Liver (tissue), 10 donors: ENCODE measurements at places on chromosomes 12 and 14. TPM values are rescaled to one million over a fixed set of nuclear protein-coding genes. Genes with fewer than 3 reads are reported as not detected.
A peak's percentile ranks its signal among the peaks of the same experiment; 100 is the strongest.

HPD gene
- total RNA-seq = 31.3 TPM

MYF5 gene
- not detected for total RNA-seq

ITGB7 gene
- 1.7 TPM for total RNA-seq

GAS2L3 gene
- total RNA-seq = 17.6 TPM

TSPAN9 gene
- total RNA-seq = 62.9 TPM

DNA sequence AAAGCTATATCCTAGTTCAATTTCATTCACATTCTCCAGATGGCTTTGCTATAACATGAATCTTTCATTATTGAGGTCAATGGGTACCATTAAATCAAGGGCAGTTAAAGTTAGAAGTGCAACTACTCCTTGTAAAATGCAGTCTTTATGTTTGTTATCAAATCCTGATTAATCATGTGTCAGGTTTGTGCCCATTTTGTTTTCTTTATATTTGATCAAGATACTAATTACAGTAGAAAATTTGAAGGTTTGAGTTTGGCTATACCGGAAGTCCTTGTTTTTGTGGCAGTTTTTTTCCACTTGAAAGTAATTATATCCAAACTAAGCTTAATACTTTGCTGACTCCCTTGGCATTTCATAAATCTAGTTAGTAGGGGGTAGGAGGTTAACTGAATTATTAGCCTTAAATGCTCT is 513.0 kb downstream of the DIO2 start:
- no peaks in the 10 kb centered on the region for H3K27me3 ChIP-seq
- H3K36me3 ChIP-seq = no peaks in the 10 kb centered on the region
- no peaks in the 10 kb centered on the region for H3K4me1 ChIP-seq
- DNase-seq = no peak
- H3K27ac ChIP-seq = no peak overlapping the region

GRCh38 chr12:104603545-104603973 is 146.8 kb downstream of the CHST11 start:
- H3K4me3 ChIP-seq = no peak overlapping the region
- peak overlapping the region; percentile 50 for H3K27ac ChIP-seq
- no peaks in the 10 kb centered on the region for H3K36me3 ChIP-seq

DNA sequence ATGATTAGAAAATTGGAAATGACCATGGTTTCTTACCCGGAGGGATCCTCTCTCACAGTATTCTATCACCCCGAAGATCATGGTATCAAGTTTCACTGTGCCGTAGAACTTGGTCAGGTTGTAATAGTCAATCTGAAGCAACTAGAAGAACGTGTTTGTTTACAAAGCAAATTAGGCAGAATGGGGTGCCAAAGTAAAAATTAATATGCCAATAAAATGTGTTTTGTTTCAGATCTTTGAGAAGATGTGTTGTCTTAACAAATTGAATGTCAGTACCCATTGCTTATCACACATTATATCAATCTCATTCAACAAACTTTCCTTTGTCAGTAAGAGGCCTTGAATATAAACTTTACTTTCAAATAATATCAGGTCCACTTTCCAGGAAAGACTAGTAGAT is 45.0 kb downstream of the GUCY2C start:
- no peak overlapping the region for H3K4me3 ChIP-seq
- no peaks in the 10 kb centered on the region for H3K36me3 ChIP-seq
- H3K27ac ChIP-seq = no peak overlapping the region
- no peak for DNase-seq

DNA sequence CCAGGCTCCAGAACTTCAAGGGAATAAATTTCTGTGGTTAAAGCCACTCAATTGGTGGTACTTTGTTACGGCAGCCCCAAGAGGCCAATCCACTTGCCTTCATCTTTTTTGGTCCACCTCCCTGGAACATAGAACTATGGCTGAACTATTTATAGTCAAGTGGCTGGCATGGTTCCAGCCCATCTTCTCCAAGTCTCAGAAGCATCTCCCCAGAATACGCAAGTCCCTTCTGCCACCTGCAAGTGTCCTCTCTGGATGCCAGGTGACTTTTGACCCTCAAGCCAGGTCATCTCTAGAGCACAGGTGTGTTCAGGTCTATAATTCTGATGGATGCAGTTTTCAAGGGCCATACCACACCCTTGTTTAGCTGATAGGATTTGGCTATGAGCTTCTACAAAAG is 371.5 kb downstream of the AACS start:
- DNase-seq = no peak
- no peaks in the 10 kb centered on the region for H3K27me3 ChIP-seq
- H3K36me3 ChIP-seq = no peaks in the 10 kb centered on the region
- no peaks in the 10 kb centered on the region for H3K4me1 ChIP-seq
- no peak overlapping the region for H3K27ac ChIP-seq

DNA sequence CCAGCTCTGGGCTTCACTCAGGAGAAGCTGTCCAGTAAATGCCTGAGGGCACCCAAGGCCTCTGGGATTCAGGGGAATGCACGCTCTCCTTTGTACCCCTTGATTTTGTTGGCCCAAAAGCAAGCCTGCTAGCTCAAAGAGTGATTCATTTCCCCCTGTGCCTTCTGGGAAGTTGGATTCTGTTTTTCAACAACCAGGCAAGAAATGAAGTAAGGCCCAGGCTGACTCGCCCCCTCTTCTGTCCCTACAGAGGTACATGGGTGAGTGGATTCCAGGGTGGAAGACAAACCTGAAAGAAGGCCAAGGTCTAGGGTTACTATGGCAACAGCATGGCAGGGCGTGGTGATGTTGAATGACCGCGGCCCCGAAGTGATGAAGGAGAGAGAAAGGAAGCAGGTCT is 9.3 kb upstream of the SERPINA5 start:
- H3K4me1 ChIP-seq = peaks cover 33% of the 10 kb centered on the region
- H3K36me3 ChIP-seq = no peaks in the 10 kb centered on the region
- H3K27me3 ChIP-seq = no peaks in the 10 kb centered on the region
- peak overlapping the region; percentile 76 for H3K27ac ChIP-seq
- no peak overlapping the region for H3K4me3 ChIP-seq

DNA sequence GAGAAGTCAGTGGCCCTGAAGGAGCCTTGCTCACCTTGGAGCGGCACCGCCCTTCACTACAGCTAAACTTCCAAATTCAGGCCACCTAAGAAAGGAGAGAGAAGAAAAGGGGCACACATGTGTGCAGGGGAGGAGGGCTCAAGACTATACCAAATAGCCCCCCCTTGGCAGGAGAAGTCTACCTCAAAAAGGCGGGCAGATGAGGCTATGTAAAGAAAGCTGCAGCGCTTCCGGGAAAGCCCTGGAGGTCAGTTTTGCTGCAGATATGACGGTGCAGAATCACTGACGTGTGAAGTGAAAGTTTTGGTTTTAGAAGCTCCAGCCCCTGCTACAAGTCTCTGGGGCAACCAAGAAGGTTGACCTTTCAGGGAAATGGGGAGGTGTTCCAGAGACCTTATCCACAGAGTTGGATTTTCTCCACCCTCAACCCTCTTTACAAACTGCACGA is 48.2 kb upstream of the PNMA1 start:
- H3K27ac ChIP-seq = peak overlapping the region; percentile 90
- no peaks in the 10 kb centered on the region for H3K27me3 ChIP-seq
- peaks cover 64% of the 10 kb centered on the region for H3K4me1 ChIP-seq
- no peak for DNase-seq
- H3K36me3 ChIP-seq = no peaks in the 10 kb centered on the region

- no peaks in the 10 kb centered on the region for H3K27me3 ChIP-seq
- H3K36me3 ChIP-seq = no peaks in the 10 kb centered on the region
- H3K4me1 ChIP-seq = no peaks in the 10 kb centered on the region
- no peak overlapping the region for H3K4me3 ChIP-seq
Observed at GRCh38 chr12:1205512-1206060, 214.6 kb downstream of the ERC1 start.

DNA sequence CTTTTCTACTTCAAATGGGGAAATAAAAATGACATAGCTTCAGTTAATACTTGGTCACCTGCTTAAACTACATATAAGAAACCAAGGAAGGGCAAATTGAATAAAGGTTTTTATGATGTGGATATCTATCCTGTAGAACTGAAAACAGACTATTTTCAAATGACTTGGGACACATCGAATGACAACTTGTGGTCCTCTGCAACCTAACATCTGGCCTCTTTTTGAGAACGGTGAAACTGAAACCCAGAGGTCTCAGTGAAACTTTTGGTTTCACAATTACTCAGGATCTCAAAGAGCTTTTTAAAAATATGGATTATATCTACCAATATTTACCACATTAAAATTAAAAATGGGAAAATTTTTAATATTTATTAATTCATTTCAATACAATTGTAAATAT is 65.2 kb downstream of the PPP2R5E start:
- no peak for DNase-seq
- H3K27ac ChIP-seq = peak overlapping the region; percentile 83
- H3K4me1 ChIP-seq = peaks cover 14% of the 10 kb centered on the region
- no peaks in the 10 kb centered on the region for H3K36me3 ChIP-seq
- no peaks in the 10 kb centered on the region for H3K27me3 ChIP-seq

DNA sequence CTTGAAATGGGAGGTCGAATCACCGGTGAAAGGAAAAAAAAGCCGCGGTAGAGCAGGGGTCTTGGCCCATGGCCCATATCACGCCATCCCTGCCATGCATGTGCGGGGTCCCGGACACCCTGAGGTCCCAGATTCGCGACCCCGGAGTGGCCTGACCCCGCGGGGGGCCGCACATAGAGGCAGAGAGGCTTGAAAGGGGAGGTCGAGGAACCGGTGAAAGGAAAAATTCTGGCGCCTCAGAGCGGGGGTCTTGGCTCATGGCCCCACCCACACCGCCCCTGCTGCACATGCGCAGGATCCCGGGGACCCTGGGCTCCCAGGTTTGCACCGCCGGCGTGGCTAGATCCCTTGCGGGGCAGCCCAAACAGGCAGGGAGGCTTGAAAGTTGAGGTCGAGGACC is 319.8 kb downstream of the ALG10 start:
- no peak for DNase-seq
- no peak overlapping the region for H3K27ac ChIP-seq
- no peaks in the 10 kb centered on the region for H3K4me1 ChIP-seq
- H3K4me3 ChIP-seq = no peak overlapping the region

GRCh38 chr12:115320967-115321366 is 637.0 kb upstream of the TBX3 start:
- no peak for DNase-seq
- H3K36me3 ChIP-seq = no peaks in the 10 kb centered on the region
- no peak overlapping the region for H3K4me3 ChIP-seq
- H3K27me3 ChIP-seq = no peaks in the 10 kb centered on the region
- H3K27ac ChIP-seq = no peak overlapping the region

GRCh38 chr14:96072076-96072475 is 32.9 kb downstream of the C14orf132 start:
- no peaks in the 10 kb centered on the region for H3K4me1 ChIP-seq
- no peak overlapping the region for H3K4me3 ChIP-seq
- H3K27me3 ChIP-seq = no peaks in the 10 kb centered on the region
- no peak for DNase-seq

DNA sequence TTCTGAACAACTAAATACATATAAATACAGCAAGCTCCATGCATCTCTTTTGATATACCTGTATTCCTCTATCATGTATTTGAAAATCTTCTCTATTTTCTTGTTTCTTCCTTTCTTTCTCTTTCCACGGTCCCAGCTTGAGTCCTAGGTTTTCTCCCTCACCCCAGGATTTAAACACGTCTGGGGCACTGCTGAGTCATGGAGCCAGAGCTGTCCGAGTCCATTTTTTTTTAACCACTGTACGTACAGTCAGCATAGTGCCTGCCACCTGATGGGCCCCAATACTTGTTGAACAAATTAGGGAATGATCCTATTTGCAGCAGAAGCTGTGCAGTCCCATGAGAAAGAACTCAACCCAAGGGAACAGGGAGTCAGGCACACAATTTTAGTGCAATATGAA is 158.1 kb downstream of the ATP23 start:
- H3K27ac ChIP-seq = no peak overlapping the region
- H3K4me3 ChIP-seq = no peak overlapping the region
- H3K36me3 ChIP-seq = no peaks in the 10 kb centered on the region
- no peak for DNase-seq

DNA sequence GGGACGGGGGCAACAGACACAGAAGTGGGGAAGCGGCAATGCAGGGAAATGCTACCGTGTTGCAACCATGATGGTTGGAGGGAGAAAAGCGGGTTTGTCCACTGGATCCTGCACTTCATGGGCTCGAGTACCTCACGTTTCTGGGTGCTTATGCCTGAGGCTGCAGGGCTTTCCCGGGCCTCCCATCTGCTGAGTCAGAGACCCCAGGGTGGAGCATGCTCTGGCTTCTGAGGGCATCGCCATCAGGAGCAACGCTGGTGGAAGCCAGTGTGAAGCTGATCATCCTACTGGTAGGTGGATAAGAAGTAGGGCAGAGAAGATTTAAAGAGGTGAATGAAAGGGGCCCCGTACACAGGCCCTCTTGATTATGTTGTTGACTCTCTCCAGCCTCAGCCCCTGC is 5.0 kb upstream of the ADGRD1 start:
- no peaks in the 10 kb centered on the region for H3K27me3 ChIP-seq
- H3K4me1 ChIP-seq = no peaks in the 10 kb centered on the region
- DNase-seq = no peak
- H3K36me3 ChIP-seq = no peaks in the 10 kb centered on the region

GRCh38 chr12:123531091-123531490 is 2.4 kb downstream of the RILPL1 start:
- H3K27me3 ChIP-seq = no peaks in the 10 kb centered on the region
- no peaks in the 10 kb centered on the region for H3K36me3 ChIP-seq

- no peak for DNase-seq
- no peaks in the 10 kb centered on the region for H3K36me3 ChIP-seq
- no peak overlapping the region for H3K27ac ChIP-seq
- no peaks in the 10 kb centered on the region for H3K27me3 ChIP-seq
Observed at GRCh38 chr14:76326918-76327689, 48.8 kb upstream of the ESRRB start.

DNA sequence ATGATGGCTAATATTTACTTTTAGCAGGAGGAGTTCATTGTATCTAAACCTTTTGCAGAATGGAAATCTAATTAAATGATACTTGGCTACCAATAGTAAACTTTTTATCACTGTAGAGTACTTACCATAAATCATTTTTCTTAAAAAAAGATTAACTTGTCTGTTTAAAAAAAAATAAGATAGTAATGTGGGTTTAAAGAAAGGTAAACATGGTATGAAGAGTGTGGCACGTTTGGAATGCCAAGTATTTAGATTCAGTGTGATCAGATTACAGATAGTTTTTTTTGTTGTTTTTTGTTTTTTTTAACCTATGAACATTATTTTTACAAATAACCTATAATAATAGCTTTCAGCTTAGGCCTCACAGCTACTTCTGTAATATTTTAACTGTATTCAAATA is 25.8 kb downstream of the KTN1 start:
- no peaks in the 10 kb centered on the region for H3K36me3 ChIP-seq
- no peak overlapping the region for H3K27ac ChIP-seq
- peaks cover 3% of the 10 kb centered on the region for H3K4me1 ChIP-seq

GRCh38 chr12:132194556-132194955 is 50.3 kb downstream of the NOC4L start:
- peaks cover 7% of the 10 kb centered on the region for H3K4me1 ChIP-seq
- H3K4me3 ChIP-seq = no peak overlapping the region
- H3K27ac ChIP-seq = no peak overlapping the region
- H3K36me3 ChIP-seq = no peaks in the 10 kb centered on the region

DNA sequence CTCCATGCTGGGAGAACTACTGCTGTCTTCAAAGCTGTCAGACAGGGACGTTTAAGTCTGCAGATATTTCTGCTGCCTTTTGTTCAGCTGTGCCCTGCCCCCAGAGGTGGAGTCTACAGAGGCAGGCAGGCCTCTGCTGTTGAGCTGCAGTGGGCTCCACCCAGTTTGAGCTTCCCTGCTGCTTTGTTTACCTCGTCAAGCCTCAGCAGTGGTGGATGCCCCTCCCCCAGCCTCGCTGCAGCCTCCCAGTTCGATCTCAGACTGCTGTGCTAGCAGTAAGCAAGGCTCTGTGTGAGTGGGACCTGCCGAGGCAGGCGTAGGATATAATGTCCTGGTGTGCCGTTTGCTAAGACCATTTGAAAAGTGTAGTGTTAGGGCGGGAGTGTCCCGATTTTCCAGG is 31.4 kb upstream of the RFX4 start:
- no peaks in the 10 kb centered on the region for H3K36me3 ChIP-seq
- no peak overlapping the region for H3K4me3 ChIP-seq
- no peak for DNase-seq
- H3K27ac ChIP-seq = no peak overlapping the region
- no peaks in the 10 kb centered on the region for H3K4me1 ChIP-seq
- no peaks in the 10 kb centered on the region for H3K27me3 ChIP-seq
